ENCODE measurements at places on chromosomes 16 and 17.
A peak's percentile ranks its signal among the peaks of the same experiment; 100 is the strongest.

GRCh38 chr17:1398931-1399678 lies 917 bp downstream of the YWHAE start:
- no peak for DNase-seq

GRCh38 chr17:21113049-21113690 lies 13.6 kb upstream of the DHRS7B start:
- DNase-seq: no peak

DNA sequence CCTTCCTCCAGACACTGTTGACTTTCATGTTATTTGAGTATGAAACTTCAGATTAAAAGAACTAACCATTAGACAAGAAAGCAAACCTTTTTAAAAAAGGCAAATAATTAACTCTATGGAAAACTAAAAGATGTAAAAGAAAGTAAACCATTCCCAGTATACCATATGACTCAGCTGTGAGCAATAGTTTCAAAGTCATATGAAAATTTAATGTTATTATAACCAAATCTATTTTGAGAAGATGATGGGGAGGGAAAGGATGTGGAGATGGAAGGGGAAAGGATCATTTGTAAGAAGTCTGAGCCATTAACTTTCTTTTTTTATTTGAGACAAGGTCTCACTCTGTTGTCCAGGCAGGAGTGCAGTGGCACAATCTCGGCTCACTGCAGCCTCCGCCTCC lies 131.8 kb downstream of the IRX5 start:
- DNase-seq: no peak

DNA sequence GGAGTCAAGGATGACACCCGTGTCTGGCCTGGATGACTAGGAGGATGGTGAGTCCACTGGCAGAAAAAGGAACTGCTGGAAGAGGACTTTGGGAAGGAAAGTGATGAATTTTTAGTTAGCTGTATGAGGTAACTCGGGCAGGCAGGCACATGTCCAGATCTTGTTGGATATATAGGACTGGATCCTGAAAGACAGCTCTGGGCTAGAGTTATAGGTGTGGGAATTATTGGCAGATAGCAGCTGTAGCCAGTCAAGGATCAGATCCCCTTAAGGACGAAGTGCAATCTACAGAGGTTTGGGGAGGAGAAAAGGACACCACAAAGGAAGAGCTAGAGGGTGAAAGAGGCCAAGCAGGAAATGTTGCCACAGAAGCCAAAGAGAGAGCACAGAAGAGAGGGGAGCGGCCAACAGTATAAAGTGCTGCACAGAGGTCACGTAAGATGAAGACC lies 10.1 kb downstream of the CYB5D1 start:
- no peak for DNase-seq

GRCh38 chr17:70190959-70191805 lies 21.9 kb downstream of the KCNJ2 start:
- no peak for DNase-seq

GRCh38 chr17:34358631-34359030 lies 2.4 kb downstream of the CCL13 start:
- DNase-seq: no peak

DNA sequence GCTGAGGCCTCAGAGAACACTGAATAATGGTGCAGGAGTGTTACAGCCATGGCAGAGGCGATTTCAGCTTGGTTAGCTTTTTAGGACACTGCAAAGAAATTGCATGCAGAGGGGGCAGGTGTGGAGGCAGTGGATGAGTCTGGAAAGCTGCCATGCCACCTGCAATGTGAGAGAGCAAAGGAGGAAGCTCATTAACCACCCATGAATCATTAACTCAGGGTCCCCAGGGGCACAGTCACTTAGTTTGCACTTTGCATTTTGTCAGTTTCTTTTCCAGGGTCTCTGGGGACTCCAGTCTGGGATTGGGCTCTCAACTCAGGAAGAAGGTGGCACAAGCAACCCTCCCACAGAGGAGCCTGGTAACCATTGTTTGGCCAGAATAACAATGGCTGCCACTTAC lies 132.9 kb downstream of the USP31 start:
- DNase-seq: no peak

DNA sequence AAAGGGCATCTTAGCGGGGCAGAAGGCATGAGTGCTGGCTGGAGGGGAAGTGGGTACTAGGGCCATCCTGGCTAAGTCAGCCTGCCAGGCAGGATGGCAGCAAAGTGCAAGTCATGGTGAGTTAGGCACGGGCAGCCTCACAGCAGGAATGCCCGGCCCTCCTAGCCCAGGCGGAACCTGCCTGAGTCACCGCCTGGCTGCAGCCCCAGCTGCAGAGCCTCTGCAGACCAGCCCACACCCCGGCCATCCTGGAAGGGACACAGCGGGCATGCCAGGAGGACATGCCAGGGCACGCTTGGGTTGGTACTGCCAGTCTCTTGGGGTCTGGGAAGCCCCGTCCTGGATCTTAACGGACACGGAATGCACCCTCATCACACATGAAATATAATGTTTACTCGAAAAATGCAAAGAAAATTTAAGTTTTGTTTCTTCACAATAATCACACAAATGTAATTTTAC lies 5.0 kb upstream of the ALDH3A1 start:
- DNase-seq: no peak

DNA sequence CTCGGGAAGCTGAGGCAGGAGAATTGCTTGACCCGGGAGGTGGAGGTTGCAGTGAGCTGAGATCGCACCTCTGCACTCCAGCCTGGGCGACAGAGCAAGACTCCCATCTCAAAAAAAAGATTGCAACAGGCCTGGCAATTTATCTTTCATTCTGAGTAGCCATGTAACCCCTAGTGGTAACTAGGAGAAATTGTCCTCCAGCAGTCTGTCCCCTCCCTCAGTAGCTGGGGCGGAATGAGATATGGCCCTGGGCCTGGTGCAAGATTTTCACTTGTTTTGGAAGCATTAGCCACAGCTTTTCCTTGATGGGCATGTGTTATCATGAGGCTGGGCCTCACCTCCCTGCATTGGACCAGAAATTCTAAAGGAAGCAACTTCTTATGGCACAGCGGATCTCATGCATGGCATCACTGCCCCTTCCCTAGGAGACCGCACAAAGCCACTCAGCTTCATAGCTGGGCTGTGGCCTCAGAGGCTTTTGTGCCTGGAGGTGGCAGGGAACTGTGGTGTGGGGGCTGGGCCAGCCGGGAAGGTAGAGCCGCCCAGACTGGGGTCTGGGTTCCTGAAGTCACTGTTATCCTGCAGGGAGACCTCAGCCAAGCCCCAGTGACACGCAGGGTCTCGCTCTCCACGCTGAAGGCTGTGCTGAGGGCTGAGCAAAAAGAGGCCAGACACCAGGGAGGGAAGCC lies 13.4 kb downstream of the NATD1 start:
- no peak for DNase-seq

DNA sequence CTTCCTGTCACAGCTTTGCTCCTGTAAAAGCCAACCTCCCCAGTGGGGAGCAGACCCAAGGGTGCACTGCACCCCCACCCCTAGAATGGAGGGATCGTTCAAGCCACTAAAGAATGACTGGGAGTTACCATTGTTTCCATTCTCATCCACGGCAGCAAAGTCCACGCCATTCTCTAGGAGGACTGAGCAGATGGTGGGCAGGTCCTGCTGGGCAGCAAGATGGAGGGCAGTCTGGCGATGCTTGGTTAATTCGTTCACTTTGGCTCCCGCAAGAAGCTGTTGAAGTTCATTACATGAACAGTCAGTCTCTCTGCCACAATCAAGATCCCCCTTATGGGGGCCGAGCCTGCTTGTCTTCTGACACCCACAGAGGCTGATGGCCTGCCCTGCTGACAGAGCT lies 30.8 kb downstream of the CYB5D2 start:
- no peak for DNase-seq

- DNase-seq: peak; percentile 57
These were observed 29.4 kb downstream of the GRB7 start for GRCh38 chr17:39767147-39767546.

All from stimulated activated CD8-positive, alpha-beta memory T cell treated with anti-CD3 and anti-CD28 coated beads, Interleukin-4, amount 100 ng/mL, for 48 hours (primary cell).